ENCODE measurements at places on chromosomes 2 and 18.

DNA sequence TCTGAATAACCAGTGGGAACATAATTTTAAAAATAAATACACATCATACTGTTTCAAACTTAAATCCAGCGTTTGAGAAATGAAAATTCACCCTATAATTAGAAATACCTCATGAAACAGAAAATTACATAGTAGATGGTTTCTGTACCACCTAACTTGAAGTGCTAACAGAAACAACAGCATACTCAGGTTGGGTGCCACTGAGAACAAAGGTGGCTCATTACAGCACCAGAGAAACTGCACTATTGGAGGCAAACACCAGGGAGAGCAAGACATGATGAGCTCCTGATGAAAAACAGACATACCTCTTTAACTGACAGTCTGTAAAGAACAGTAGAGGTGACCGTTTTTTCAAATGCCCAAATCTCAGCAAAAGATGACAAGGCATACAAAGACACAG is 12.6 kb downstream of the SULT1C4 start:
- no peak for DNase-seq

DNA sequence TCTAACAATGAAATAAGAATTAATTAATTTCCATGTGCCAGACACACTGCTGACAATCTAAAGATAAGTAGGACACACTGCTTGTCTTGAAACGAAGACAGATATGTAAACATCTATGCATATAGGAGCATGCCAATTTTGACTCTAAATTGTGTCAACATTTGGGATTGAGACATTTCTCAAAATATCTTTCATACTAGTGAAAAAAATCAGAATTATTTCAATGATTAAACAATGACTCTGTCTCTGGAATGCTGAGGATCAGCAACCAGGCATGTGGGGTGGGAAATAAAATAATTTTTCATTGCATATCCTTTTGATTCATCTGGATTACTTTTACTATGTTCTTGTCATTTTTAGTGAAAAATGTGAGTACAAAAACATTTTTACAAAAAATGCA is 262.6 kb upstream of the SYT4 start:
- DNase-seq, result no peak

GRCh38 chr2:12778369-12778768 is 61.6 kb downstream of the TRIB2 start:
- no peak for DNase-seq

DNA sequence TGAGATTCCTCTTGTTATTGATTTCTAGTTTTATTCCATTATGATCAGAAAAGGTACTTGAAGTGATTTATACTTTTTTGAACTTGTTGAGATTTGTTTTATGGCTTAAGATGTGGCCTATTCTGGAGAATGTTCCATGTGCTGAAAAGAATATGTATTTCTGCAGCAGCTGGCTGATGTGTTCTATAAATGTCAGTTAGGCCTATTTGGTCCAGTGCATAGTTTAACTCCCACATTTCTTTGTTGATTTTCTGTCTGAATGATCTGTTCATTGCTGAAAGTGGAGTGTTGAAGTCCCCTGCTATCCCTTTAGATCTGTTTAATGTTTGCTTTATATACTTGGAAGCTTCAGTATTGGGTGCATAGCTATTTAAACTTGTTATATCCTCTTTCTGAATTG is 7.1 kb upstream of the OR6B2 start:
- no peak for DNase-seq
